ENCODE measurements at places on chromosomes 5 and 9.

- DNase-seq = no peak
These were observed 291.7 kb downstream of the TRPM3 start for GRCh38 chr9:70829591-70830265.

GRCh38 chr9:120292606-120293005 is 287.4 kb downstream of the CDK5RAP2 start:
- no peak for DNase-seq

DNA sequence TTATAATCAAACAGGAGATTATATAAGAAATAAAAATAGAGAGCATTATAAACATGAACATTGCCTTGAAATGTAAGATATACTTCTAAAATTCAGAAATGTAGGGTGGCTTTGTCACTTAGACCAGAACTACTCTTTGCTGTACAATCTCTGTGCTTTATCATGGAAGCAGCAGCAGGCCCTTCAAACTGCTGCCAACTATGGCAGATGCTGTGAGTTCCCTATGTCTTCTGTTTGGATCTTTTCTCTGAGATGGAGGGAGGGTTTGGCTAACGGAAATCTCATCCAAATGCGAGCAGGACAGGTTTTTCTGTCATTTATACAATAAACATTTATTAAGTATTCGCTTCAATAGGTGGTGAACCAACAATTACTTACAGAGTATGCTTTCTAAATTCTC is 34.8 kb upstream of the RICTOR start:
- no peak for DNase-seq

- peak; percentile 57 for DNase-seq
These were observed 78.5 kb upstream of the LRRTM2 start for GRCh38 chr5:138953387-138954256.

- DNase-seq = no peak
These were observed 1638.5 kb upstream of the C9orf72 start for GRCh38 chr9:29211580-29212396.

Measured in DMS79 (cell line).